ENCODE measurements at places on chromosomes 1 and 21.
A peak's percentile ranks its signal among the peaks of the same experiment; 100 is the strongest.

GRCh38 chr1:98251497-98251896 is 330.7 kb upstream of the DPYD start:
- no peak for DNase-seq

GRCh38 chr1:223290397-223290796 is 73.6 kb downstream of the SUSD4 start:
- DNase-seq = no peak

DNA sequence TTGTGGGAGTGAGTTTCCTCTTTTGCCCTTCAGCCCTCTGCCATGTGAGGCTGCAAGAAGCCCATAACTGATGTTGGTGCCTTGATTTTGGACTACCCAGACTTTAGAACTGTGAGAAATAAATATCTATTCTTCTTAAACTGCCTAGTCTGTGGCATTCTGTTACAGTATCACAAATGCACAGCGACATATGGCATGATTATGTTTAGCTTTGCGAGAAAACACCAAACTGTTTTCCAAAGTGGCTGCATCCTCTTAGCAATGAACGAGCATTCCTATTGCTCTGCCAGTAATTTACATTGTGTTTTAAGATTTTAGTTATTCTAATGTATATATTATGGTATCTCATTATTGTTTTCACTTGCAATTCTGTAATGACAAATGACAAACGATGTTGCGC is 246.7 kb downstream of the HLX start:
- DNase-seq = no peak

GRCh38 chr1:97277891-97278654 is 556.5 kb downstream of the PTBP2 start:
- no peak for DNase-seq

DNA sequence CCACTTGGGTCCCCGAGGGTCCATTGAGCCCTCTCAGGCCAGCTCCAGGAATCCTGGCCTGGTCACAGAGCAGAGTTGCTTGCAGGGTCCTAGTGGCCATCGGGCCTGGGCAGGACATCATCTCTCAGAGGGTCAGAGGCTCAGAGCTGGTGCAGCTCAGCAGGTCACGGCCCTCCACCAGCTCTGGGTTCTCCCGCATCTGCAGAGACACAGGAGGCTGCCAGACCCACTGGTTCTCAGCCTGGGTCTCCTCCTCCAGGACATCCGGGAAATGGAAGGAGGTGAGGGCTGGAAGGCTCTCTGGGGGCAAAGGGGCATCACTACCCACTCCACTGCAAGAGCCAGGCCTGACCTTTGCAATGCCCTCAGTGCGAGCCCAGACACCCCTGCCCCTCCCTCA is 6.5 kb downstream of the TMEM54 start:
- no peak for DNase-seq

GRCh38 chr1:156100205-156100995 is 14.1 kb upstream of the LMNA start:
- DNase-seq = no peak

DNA sequence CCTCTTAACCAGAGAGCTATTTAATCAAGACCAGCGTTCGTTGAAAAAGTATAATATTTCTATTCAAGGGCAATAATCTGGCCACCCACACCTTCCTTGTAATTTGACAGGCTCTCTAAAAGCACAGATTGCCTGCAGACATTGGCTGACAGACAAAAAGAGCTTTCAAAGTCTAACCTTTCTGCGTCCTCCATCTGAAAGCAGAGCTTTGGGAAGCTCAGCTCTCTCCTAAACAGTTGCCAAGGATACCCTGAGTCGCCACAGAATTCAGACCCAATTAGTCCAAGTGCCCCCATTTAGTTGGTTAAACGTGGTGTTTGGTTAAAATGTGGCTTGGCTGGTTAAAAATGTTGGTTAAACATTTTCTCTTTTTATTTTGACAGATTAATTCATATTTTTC is 33.7 kb upstream of the PLA2G2C start:
- no peak for DNase-seq

- DNase-seq = no peak
Observed at GRCh38 chr1:228721407-228721806, 13.9 kb upstream of the RHOU start.

DNA sequence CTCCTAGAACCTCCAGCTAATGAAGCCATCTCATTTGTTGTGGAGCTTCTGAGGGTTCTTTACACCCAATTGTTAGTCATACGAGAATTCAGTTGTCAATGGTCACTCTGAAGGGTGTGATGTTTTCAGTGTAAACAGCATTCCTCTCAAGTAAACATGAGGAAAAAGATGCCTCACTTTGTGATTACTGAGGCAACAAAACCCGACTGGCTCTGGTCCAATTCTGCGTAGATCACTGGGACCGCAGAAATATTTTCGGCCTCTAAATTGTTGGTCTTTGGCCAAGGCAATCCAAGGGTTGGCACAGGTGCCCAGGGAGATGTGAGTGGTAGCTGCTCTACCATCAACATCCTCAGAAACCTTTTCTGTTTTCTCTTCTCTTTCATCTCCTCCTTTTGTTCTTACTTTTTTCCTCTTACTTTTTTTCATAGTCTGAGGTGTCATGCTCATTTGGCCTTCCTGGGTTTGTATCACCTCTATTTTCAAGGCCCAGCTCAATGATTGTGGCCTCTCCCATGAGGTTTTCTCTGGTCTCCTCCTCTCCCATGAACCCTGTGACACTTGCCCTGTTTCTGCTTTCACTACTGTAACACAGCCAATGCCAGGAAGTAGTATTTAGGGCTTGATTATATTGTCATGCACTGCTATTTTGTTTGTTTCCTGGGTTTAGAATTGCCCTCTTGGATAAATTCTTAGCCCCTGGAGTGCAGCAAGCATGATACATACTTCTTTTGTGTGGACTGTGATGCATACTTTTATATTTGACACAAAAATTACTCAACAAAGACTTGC is 221.9 kb downstream of the TNR start:
- no peak for DNase-seq

DNA sequence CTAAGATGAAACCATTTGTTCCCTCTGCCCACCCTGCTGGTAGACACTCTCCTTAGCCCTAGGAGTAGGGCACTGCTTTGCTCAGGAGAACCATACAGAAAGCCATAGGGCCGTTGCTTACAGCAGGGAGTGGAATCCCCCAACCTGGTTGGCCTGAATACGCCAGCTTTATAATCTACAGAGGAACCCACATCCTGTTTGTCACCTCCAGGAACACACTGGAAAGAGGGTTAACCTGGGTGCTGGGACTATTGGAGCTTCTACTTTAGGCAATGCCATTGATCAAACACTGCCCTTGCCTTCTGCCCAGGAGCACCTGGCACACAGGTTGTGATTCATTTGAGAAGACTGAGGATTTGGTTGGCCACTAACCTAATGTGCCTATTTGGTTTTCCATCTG is 124.8 kb downstream of the TNR start:
- no peak for DNase-seq

GRCh38 chr21:44485796-44486195 is 30.5 kb downstream of the LRRC3 start:
- DNase-seq = no peak

- DNase-seq = no peak
Observed at GRCh38 chr1:56562891-56563452, 16.4 kb downstream of the PLPP3 start.

DNA sequence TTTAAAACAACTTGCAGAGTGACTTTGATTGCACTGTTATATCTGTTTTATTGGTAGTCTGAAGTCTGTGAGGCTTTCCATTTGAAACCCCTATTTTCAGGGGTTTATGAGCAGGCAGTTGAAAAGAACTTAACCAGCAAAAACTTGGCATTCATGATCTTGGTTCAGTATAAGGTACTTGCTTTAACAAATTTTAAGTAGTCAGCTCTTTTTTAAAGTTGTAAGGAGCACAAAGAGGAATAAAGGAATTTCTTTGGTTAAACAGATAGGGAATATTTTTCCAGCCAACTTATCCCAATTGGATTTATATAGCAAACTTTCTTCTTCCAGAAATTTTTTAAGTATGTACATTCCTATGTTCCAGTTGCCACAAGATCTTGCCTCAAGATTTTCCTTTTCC is 138.2 kb downstream of the RASAL2 start:
- DNase-seq = no peak

DNA sequence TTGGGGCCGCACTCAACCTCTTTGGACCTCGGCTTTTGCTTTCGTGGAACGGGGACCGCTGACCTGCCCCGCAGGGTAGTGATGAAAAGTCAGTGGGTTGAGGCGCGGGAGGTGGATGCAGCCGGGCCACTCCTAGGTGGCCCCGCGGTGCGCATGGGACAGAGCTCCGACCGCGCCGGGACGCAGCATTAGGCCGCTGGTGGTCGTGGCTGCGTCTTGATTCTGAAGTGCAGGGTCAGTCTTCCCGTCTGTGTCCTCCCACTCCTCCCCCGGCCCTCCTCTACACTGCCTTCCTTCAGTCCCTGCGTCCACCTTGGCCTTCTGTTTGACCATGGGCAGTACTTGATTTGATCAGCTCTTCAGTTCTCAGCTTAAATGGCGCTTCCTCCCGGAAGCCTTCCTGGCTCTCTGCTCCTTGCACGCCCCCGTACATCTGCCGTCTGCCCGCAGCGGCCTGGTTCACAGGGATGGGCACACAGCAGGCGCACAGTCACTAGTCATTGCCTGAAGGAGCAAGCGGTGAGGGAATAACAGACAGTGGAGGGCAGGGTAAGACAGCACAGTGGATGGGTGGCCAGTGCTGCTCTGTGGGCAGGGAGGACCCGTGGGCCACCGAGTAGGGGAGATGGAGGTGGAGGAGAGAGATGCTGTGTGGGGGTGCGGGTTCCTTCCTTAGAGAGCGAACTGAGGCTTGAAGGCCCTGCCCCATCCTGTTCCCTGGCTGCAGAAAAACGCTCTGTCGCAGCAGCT is 633 bp downstream of the THEMIS2 start:
- DNase-seq = no peak

DNA sequence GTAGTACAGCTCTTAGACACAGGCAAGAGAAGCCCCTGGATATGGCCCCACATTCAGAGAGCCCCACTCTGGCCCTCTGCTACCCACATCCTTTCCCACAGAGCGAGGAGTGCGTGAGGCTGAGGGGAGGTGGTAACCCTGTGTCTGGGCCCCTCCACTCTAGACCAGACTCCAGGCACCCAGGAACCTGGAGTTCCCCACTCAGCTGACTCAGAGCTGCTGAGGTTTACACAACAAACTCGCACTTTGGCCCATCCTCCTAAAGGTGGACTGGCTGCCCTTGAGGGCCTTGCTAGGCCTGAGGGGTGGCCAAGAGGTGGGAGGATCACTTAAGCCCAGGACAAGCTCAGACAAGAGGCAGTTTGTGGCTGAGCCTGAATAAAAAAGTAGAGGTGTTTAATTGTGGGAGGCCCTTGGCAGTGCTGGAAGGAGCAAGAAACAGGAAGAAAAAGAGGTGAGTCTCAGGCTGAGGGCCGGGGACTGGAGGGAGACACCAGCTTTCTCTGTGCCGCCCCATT is 10.7 kb downstream of the MR1 start:
- DNase-seq = peak; percentile 40

GRCh38 chr1:225977937-225978748 is 21.0 kb downstream of the SDE2 start:
- DNase-seq = no peak

GRCh38 chr21:36584980-36585940 is 105.3 kb upstream of the CLDN14 start:
- DNase-seq = no peak

DNA sequence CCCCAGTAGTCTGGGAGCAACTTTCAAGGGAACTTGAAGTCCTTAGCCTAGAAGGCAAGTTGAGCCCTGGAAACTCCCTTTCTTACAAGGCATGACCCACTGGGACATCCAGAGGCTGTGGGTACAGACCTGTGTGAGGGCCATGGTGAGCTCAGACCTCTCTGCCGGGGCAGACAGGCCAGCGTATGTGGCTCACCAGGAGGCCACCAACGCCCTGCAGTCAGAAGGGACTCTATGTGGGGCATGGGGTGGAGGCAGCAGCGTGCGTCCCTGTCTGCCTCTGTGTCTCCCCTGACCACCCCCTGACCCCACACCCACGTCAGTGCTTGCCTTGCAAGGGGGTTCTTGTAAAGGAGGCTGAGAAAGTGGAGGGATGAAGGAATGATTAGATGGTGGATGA is 10.8 kb downstream of the COQ8A start:
- no peak for DNase-seq

- DNase-seq = peak; percentile 93
Observed at GRCh38 chr1:179025125-179025974, at the start of gene FAM20B. FAM20B (plus strand) TSS chr1:179025894; CDS start chr1:179043848, 17,954 bp downstream.

DNA sequence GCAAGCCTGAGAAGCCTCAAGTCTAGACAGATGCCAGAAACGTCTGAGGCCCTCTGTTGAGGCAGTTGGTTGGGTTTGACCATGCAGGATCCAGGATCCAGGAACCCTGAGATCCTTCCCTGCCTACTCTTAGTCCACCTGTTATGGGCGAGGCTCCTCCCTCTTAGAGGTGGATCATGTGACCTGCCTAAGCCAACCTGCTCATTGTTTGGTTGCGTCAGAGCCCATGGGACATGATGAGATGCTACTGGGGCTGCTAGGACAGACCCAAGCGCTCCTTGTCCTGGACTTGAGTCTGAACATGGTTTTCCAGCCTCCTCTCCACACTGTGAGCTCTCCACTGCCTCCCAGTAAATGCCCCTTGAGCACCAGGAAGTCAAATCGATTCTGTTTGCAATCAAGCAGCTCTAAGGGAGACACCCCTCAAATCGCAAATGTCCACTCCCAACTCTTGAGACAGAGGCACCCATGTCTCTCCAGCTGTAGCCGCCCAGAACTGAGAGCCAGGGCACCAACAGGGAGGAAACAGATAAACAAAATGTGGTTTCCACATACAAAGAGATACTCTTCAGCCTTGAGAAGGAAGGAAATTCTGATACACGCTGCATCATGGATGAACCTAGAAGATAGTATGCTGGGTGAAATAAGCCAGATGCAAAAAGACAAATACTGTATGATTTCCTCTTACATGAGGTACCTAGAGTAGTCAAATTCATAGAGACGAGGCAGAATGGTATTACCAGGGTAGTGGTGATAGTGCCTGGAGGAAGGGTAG is 31.7 kb upstream of the WNT4 start:
- no peak for DNase-seq

- no peak for DNase-seq
Observed at GRCh38 chr1:225830841-225831240, 20.9 kb downstream of the EPHX1 start.

DNA sequence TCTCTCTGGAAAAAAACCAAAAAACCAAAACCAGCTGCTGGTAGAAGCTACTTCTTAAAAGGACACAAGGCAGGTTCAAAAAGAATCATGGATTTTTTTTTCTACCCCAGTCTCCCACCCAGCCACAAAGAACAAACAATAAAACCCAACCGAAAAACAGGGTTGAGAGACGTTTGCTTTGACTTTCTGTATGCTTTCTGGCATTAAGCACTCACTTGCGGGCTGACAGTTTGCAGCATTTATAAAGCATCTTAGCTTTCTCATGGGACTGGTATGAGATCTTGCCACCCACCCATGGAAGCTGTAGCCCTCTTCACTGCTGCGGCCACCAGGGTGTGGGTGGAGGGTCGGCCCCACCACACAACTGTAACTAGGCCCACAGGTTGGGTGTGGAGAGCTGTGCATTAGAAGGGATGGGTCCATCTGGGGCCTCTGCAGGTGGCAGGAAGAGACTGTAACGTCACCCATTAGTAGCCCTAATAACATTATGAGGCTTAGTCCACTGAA is 165.7 kb downstream of the RHOU start:
- DNase-seq = no peak

Data from activated naive CD4-positive, alpha-beta T cell treated with anti-CD3 and anti-CD28 coated beads, Interleukin-2, amount 50 U/mL, for 16 hours (primary cell).